ENCODE measurements at places on chromosomes 2 and 18.
A peak's percentile ranks its signal among the peaks of the same experiment; 100 is the strongest.

GRCh38 chr18:57439609-57439968, 4.4 kb downstream of the ONECUT2 start:
- peak; percentile 11 for DNase-seq

DNA sequence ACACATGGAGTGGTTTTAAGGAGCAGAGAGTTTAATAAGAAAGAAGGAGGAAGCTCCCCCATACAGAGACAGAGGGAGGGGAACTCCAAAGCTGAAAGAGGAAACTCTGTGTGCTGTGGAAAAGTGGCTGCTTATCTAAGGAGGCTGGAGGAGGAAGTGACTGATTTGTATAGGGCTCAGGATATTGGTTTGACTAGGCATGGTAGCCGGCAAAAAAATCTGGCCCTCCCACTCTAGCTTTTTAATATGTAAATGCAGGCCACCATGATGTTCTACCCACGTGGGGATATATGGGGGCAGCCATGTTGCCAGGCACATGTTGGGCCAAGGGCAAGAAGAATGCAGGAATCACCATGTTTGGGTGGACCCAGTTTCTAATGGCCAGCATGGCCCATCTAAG, 64.3 kb downstream of the HNMT start:
- DNase-seq: no peak

DNA sequence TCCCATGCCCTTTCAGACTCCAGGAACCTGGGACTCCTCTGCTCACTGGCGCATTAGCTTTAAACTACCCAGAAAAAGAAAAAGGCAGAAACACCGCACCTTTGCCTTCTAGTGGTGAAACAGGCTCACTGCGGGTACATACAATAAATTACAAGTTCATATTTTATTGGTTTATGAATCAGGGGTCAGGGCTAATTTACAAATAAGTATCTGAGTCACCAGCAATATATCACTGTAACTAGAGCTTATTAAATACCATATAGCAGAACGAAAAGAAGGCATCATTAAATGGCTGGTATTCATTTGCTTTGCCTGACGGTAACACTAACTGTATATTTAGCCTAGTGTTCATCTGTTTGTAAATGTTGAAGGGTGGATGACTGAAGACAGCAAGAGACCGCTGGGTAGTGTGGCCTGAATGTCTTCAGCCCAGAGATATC, 26.9 kb upstream of the DTNB start:
- peak; percentile 15 for DNase-seq

- DNase-seq: peak; percentile 74
Measured at GRCh38 chr2:42568401-42569115, at the start of gene MTA3. MTA3 (plus strand) TSS chr2:42568632; CDS start chr2:42568746, 114 bp downstream.

- DNase-seq: no peak
Measured at GRCh38 chr2:120783371-120783791, 47.7 kb downstream of the GLI2 start.

DNA sequence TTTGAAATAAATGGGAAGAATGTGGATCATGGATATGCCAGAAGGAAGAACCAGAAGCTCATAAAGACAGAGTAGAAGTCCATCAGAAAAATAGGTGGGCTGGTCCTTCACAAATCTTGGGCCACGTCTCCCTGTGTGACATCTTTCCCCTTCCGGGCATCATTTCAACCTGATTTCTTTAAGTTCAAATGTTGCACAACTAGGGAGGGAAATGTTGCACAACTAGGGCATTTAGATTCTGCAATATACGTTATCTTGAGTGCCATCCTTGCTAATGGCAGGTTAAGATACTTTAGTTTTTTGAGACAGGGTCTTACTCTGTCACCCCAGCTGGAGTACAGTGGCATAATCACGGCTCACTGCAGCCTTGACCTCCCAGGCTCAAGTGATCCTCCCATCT, 129.6 kb downstream of the CERS6 start:
- DNase-seq: no peak

GRCh38 chr2:106975641-106976040, 89.7 kb upstream of the ST6GAL2 start:
- DNase-seq: no peak

GRCh38 chr2:178990533-178991241, 59.2 kb downstream of the CCDC141 start:
- DNase-seq: no peak

DNA sequence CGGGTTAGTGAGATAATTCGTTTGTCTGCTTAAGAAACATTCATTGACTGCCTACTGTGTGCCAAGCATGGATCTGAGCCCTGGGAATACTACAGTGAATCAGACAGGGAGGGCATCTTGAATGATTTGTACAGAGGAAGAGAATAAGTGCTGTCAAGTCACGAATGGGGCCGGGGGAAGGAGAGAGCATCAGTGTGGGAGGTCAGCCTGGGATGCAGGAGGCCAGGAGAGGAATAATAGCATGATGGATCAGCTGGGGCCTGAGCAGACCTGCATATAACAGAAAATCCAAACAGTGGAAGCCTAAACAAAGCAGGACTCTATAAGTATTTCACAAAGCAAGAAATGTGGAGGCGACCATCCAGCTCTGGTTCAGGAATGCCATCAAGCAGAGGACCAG, 55.4 kb upstream of the PAX8 start:
- DNase-seq: no peak

DNA sequence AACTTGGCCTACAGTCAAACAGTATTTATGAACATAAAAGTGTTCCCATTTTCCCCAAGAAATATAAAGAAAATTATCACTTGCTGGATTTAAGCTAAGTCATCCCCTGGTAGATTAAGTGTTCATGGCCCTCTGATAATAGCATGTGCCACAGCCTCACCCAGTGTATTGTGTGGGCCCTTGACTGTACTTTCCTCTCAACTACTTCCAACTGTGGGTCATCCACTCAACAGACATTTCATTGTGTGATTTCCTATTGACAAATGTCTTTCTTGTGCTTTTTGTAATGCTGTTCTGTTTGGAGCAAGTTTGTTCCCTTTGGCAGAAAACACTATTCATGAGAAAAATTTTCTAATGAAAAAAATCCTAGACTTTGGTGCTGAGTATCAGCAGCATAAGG, 48.4 kb upstream of the TMEM17 start:
- no peak for DNase-seq

DNA sequence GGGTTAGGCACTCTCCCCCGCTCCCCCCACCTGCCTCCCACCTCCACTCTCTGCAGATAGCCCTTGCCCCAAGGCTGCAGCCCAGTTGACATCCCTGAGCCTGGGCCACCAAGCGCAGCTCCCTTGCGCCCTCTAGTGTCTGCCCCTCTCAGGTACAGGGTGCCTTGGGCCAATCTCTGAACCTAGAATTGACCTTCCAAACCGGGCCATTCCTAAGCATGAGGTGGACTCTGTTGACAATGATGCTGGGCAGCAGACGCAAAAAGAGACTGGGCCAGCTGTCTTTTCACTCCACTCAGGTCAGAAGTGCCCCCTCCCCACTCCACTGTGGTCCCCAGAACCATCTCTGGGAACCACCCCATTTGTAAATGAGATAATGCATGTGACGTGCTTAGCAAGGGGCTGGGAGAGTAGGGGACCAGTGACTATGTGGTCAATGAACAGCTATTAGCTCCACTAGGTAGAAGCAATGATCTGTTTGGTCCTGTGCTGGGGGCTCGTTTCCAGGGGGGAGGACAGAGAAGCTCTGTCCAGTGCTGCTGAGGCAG, 43.3 kb upstream of the PLB1 start:
- DNase-seq: no peak

GRCh38 chr2:44197816-44198215, 29.1 kb downstream of the PPM1B start:
- DNase-seq: no peak

DNA sequence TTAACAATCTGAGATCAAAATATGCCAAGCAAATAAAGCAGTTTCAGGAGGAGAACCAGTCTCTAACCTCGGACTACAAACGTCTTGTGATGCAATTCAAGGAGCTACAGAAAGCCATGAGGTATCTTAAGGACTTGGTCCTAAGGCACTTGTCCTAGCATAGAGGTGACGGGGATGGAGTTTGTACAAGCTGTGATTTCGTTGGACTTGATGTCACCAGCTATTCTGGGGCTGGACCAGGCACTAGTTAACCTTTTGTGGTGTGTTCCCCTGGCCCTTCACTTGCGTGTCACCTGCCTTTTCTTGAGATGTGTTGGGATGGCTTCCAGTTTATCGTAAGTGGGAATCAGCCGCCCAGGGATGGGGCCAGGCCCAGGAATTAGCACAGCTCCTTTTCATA, 33.7 kb downstream of the OTOF start:
- no peak for DNase-seq

- DNase-seq: no peak
Measured at GRCh38 chr2:120749506-120750431, 14.1 kb downstream of the GLI2 start.

GRCh38 chr2:167581961-167582574, 665.3 kb downstream of the STK39 start:
- DNase-seq: no peak

DNA sequence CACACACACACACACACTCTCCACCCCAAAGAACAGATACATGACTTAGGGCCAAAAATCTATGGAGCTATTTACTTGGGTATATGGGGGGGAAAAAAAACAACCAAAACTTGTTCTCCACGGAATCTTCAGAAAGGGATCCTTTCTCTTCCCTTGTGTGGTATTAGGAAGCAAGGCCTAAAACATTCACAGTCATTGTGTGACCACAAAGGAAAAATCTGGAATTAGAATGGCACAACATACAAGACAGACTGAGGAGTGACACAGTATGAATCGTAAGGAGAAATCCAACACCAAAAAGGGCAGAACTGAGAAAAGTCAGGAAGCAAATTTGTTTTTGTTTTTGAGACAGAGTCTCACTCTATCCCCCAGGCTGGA, 70.3 kb downstream of the ASXL2 start:
- DNase-seq: no peak

GRCh38 chr2:222939979-222940378, 79.1 kb downstream of the ACSL3 start:
- no peak for DNase-seq

- no peak for DNase-seq
Measured at GRCh38 chr2:205198140-205198525, 484.2 kb upstream of the NRP2 start.

DNA sequence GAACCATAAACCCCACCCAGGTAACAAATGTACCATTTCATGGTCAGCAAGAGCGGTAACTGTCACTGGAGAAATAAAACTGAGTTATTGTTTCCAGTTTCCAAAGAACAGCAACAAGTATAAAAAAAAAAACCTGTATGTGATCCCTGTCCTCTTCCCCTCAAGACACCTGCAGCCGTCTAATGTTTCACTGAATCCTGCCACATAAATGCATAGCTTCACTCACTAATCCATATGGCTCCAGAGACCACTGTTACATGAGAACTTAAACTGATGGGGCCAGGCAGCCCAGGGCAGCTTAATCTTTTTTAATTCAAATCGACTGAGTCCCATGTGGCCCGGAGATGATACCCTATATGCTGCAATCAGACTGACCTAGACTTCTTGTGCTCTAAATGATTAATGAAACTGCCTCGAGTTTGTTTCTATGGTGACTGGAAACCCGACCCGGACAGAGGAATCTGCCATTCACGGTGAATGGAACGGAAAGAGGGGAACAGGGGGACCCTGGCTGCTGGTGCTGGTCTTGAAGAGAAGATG, 60.9 kb upstream of the SIX2 start:
- DNase-seq: peak; percentile 60

GRCh38 chr18:32093102-32093511, 1.4 kb downstream of the RNF138 start:
- no peak for DNase-seq

- DNase-seq: no peak
Measured at GRCh38 chr2:237478979-237479378, 8.1 kb upstream of the MLPH start.

GRCh38 chr18:62105376-62105775, 81.5 kb downstream of the PIGN start:
- DNase-seq: no peak

DNA sequence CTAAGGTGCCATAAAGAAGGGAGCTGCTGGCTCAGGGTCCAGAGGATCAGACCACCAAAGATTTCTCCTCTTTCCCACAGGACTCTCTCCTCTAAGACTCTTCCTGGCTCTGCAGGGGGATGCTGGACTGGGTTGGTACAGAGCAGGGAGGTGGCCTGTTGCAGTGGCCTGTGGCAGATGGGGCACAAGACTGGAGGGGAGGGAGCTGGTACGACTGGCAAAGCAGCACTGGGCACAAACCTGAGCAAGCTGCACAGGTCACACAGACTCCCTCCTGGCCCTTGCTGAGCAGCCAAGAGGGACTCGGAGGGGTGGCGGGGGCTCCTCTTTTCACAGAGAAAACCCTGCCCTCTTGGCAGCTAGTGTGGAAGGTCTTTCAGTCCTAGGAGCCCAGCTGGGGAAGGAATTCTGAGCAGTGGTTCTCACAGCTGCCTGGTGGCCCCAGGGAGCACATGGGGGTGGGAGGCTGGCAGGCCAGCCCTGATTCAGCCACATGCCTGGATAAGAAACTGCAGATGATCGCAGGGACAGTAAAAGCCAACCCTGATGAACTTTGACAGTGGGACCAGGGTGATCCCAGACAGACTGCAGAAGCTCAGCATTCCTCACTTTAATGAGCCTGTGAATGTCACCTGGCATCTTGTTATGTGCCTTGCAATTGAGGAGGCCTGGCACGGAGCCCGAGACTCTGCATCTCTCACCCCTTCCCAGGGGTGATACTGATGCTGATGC, 32.5 kb upstream of the ACAA2 start:
- DNase-seq: no peak

- DNase-seq: peak; percentile 82
Measured at GRCh38 chr2:17878281-17879136, at the start of gene KCNS3. KCNS3 (plus strand) TSS chr2:17878667; CDS start chr2:17931009, 52,342 bp downstream.

DNA sequence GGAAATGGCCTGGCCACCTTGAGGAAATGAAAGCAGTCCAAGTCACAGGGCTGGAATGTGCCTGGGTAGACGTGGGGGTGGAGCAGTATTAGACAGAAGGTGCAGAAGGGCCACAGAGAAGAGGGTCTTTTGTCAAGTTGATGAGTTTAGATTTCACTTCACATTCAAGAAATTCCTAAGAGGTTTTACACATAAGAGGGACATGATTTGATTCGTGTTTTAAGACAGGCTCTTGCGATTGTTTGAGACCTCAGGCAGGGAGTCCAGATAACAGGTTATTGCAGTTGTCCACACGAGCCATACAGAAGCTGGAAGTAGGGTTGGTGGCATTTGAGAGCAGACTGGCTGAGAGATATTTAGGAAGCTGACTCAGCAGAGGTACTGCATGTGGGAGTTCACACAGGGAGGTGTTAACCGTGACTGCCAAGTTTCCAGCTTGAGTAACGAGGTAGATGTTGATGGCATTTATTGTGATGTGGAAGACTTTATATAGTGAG, 64.6 kb downstream of the NEB start:
- DNase-seq: no peak

DNA sequence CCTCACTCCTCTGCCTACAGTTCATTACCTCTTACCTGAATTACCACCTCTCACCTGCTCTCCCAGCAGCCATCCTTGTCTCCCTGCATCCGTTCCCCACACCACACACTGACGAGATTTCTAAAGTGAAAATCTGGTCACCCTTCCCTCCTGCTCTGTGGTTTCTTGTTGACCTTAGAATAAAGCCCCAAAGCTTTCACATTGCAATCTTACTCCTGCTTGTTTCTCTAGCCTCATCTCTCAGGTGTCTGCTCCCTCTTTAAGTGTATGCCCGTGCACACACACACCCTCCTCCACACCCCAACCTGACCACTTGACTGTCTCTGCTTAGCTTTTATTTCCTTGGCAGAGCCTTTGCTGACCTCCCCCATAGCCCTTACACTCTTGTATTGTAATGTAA, 122.0 kb upstream of the SKOR2 start:
- no peak for DNase-seq

- DNase-seq: no peak
Measured at GRCh38 chr2:144426981-144427479, 92.9 kb downstream of the ZEB2 start.
